ENCODE measurements at places on chromosomes 7 and 10.

GRCh38 chr10:73253225-73253555, 746 bp upstream of the MRPS16 start:
- no peak for DNase-seq

DNA sequence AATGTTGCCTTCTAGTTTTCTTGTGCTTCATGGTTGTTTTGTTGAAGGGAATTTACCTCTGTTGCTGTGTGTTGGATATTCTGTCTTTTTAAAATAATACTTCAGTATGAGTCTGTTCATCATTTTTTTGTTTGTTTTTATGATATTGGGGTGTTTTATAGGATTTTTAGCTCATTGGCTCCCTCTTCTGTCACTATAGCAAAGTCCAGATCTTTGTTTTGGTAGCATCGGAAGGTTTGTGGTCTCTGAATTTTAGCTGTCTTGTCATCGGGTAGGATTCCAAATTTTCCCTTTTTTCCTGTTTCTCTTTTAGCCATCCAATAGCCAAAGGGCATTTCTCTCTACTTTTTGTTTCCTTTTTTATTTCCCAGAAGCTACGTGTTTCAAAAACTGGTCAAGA, 91.4 kb downstream of the EXOC4 start:
- DNase-seq = no peak

GRCh38 chr7:76108540-76109233, 60.8 kb downstream of the MDH2 start:
- no peak for DNase-seq

- DNase-seq = no peak
These were observed 149.5 kb downstream of the FANK1 start for GRCh38 chr10:126045861-126046260.

- no peak for DNase-seq
These were observed 153.8 kb upstream of the COL1A2 start for GRCh38 chr7:94240902-94241301.

Data from putamen (tissue), 1 donor.